ENCODE measurements at places on chromosomes 3 and 15. TPM values are rescaled to one million over a fixed set of nuclear protein-coding genes. Genes with fewer than 3 reads are reported as not detected.

The FBN1 gene
- 12.1 TPM for total RNA-seq

The AMT gene
- 8.9 TPM for total RNA-seq

The GOLGA8M gene
- total RNA-seq, result 1.5 TPM

The FBXW12 gene
- not detected for total RNA-seq

The ITPKA gene
- total RNA-seq, result 0.23 TPM

The SLC12A1 gene
- not detected for total RNA-seq

The RBP2 gene
- not detected for total RNA-seq

The TRAT1 gene
- total RNA-seq, result not detected

The PTH1R gene
- total RNA-seq, result 1.3 TPM

The IL17RC gene
- total RNA-seq, result 80.7 TPM

All from prostate gland (tissue), 2 donors.